ENCODE measurements at places on chromosomes 7 and 10.

DNA sequence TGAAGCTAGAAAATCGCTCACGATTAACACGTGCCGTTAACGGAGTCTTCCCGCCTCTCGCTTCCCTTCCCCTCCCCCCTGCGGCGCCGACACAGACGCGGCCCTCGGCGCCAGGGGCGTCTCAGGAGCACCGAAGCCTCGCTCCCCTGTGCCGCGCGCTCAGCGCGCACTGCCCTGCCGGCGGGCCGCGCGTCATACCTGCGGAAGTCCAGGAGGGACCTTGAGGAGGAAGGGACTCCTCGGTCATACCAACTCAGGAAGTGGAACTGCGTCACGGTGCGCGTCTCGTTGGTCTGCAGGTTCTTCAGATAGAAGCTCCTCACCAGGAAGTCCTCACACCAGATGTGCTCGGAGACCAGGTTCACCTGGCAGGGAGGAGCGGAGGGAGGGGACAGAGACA, 239.6 kb downstream of the DNAJB6 start:
- no peak for DNase-seq

- DNase-seq: no peak
These were observed 17.1 kb downstream of the ZNF485 start for GRCh38 chr10:43623351-43623750.

DNA sequence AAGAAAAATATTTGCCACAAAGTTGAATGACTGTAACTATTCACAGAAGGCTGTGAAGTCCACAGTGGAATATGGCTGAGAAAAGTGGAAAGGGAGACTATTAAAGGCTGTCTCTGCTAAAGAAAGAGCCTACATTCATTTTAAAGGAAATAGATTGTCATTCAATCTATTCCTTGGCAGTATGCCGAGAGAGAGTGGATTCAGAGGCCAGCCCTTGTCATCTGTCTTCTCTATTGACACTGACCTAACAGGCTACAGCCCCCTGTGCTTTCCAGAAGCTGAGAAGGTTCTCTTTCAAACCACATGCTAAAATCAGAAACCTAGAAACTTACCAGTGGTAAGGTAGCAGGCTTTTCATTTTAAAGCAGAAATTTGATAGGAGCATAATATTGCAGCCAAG, 12.1 kb downstream of the ODAD2 start:
- DNase-seq: no peak

GRCh38 chr10:99234041-99234790, 1.4 kb downstream of the HPSE2 start:
- DNase-seq: no peak

DNA sequence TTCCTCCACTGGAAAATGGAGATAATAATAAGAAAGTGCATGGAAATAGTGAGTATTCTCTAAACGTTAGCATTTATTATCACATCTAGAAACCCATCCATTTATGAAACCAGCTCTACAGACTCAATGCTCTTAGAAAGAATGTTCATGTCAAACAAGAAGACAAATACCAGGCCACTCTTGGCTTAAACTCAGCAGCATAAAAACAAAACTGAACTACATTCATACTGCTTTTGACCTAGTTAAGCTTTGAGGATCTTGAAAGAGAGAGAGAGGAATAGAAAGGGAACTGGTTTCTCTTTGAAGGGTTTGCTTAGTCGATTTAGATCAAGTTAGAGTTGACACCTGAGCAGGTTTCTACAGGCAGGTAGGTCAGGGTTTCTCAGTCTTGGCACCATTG, 332.9 kb upstream of the PRKCQ start:
- DNase-seq: no peak

GRCh38 chr10:75929630-75930161, 498.3 kb downstream of the LRMDA start:
- DNase-seq: no peak

GRCh38 chr10:132239126-132240031, 52.6 kb downstream of the DPYSL4 start:
- no peak for DNase-seq

DNA sequence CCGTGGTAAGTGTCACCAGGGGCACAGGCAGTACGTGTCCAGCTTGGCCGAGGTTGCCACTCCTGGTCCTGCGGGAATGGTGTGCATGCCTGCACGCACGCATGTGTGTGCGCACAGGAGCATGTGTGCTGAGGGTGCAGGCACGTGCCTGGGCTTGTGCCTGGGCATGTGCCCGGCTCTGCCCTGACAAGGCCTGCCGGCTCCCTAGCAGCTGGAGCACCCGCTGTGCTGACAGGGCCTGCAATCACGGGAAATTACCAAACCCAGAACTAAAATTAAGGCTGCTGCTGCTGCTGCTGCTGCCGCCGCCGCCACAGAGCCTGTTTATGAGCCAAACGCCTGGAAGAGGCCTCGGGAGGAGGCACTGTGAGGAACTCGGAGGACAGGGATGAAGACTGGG, 28.7 kb downstream of the GHRHR start:
- DNase-seq: no peak

DNA sequence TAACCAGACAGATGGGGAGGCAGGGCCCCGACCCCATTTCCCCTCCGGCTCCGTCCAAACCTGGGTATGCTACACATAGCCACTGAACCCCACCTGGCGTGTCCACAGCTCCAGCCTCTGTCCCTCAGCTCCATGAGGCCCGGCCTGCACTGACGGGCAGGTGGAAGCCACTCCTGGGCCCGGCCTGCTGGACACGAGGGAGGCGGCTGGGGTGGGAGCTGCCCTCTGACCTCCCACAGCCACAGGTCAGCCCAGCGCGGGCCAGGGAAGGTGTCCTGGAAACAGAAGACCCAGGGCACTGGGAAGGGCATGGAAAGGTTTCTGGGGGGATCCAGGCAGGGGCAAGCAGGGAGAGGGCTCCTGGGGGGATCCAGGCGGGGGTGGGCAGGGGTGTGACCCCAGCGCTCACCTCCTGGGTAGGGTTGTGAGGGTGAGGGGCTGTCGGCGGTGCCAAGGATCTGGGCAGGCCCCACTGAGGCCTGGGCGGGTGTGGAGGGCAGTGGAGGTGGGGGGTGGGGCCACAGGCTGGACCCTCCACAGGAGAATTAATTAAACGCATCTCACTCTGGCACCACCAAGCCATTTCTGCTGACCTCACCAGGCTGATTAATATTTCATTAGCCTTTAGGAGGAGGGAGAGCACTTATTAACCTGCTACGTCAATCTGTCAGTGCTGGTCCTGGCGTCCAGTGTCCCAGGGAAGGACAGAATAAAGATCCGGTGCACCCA, 108.9 kb downstream of the UNCX start:
- DNase-seq: no peak

DNA sequence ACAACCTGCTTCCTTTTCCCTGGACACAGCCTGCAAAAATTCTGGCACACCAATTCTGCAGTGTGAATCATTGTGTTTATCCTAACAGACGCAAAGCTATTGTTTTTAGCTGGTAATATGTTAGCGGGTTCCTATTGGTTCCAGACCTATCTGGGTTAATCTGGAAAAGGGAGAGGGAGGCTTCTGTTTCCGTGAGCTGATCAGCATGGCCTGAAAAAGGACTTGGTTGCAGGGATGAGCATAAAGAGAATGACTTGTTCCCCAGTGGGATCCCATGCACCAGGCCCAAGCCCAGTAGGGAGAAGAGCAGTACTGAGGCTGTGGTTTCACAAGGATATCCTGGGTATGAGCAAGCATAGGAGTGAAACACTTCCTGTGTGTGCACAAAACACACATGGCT, 78.4 kb downstream of the PDE1C start:
- no peak for DNase-seq

DNA sequence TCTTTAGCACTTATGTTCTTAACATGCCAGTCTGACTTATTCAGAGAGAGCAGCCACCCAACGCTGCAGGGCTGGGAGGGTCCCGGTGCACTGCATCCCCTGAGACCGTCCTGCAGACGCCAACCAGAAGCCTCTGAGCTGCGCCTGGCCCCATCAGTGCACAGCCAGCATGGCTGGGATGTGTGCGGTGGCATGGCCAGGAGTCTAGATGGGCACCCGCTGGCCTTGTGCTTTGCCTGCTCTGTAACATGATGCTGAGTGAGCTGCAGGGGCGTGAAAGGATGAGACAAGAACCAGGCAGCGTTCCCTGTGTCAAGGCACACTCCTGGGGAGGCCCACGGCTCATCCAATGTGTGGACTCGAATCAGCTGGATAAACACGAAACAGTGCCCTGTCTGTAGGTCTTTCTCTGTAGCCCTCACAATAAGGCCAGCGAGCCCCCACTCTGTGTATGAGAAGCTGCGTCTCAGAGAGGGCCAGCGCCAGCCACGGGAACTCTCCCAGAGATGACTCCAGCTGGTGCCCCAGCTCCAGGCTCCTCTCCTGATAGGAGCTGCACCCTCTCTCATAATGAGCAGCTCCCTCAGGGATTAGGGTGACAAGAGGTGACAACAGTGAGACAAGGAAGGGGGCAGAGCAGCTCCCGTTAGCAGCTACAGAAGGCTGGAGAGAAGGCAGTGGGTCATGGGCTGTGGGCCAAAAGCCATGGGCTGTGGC, 96.8 kb downstream of the TNS3 start:
- DNase-seq: no peak

- peak; percentile 7 for DNase-seq
These were observed 2.1 kb downstream of the VIM start for GRCh38 chr10:17229967-17230682.

- DNase-seq: no peak
These were observed 671.0 kb upstream of the FOXK1 start for GRCh38 chr7:4010923-4011656.

GRCh38 chr7:5428478-5429252, 5.0 kb upstream of the TNRC18 start:
- DNase-seq: no peak

DNA sequence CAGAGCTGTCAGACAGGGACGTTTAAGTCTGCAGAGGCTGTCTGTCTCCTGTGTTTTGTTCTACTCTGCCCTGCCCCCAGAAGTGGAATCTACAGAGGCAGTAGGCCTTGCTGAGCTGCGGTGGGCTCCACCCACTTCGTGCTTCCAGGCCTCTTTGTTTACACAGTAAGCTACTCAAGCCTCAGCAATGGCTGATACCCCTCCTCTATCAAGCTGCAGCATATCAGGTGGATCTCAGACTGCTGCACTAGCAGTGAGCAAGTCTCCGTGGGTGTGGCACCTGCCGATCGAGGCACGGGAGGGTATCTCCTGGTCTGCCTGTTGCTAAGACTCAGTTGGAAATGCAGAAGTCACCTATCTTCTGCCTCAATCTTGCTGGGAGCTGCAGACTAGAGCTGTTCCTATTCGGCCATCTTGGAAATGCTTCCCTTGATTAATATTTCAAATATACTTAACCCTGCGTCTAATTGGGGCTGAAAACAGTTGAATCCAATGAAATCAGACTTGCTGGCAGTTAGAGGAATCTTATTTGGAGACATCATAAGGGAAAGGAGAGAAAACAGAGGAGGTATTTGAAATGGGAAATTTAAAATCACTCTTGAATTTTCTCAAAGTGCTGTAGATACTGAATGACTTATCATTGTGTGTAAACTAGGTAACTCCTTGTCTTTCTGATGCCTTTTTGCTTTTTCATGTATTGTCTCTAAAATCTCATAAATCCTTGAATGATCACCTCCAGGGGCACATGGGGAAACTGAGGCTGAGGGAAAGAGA, 13.8 kb upstream of the CYP3A5 start:
- DNase-seq: no peak

DNA sequence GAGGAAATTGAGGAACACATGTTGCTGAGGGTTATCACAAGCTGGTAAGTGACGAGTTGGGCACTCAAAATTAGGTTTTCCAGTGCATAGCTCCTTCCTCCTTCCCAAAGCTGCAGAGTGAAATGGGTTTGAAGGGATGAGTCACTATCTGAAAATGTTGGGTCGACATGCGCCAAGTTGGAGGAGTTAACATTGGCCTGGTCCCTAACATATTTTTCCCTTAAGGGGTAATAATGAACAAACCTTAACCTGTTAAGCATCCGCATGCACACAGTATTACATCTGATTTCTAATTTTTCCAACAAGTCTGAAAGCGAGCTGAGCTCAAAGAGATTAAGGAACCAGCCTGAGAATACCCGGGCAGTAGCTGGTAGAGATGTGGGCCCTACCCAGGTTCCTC, 20.7 kb upstream of the TECTB start:
- DNase-seq: no peak

GRCh38 chr7:145106001-145106400, 270.1 kb upstream of the TPK1 start:
- DNase-seq: no peak

- no peak for DNase-seq
These were observed 106.1 kb downstream of the TNS3 start for GRCh38 chr7:47475880-47476227.

GRCh38 chr10:112951359-112952281, 1.6 kb downstream of the TCF7L2 start:
- DNase-seq: no peak

DNA sequence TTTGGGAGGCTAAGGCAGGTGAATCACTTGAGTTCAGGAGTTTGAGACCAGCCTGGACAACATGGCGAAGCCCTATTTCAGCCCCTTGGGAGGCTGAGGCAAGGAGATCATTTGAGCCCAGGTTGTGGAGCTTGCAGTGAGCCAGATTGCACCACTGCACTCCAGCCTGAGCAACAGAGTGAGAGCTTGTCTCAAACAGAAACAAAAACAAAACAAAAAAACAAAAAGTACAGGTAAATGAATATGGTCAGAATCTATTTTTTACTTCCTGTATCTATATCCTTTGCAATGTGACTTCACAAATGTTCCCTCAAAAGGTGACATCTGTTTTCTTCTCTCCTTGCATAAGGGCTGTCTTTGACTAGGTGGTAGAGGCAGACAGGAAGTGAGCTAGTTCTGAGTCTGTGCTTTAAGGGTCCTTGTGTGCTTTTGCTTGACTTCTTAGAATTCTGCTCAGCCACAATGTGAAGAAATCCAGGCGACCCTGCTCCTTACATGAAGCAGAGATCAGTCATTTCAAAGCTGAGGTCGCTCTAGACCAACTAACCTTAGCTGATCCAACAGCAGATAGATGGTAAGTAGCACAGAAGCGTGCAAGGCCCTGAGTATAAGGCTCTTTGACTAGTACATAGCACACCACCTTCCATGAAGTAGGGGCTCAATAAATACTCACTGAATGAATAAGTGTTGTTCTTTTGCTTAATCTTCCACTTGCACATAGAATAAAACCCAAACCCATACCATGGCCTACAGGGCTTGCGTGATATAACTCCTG, 423.2 kb upstream of the PCDH15 start:
- DNase-seq: no peak

DNA sequence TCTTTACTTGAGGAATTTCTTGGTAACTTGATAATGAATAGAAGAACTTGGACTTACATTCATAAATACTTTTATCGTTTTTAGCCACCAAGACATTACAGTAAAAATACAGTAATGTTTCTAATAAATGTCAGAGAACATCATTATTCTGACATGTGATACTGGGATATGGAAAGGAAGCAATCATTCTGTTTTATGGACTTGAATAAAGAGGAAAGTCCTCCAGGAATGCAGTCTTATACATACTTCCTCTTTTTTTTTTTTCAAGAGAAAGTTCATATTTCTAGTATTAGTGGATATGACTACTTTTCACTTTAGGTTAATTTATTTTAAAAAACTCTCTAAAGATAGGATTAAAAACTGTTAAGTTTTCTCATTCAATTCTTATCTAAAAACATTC, 220.0 kb upstream of the SEMA3C start:
- no peak for DNase-seq

GRCh38 chr10:59175538-59176240, 754 bp upstream of the PHYHIPL start:
- peak; percentile 16 for DNase-seq

- no peak for DNase-seq
These were observed 69.5 kb downstream of the STK17A start for GRCh38 chr7:43652364-43652763.

- no peak for DNase-seq
These were observed 70.5 kb upstream of the ABI1 start for GRCh38 chr10:26931223-26931622.
